Right ventricle myocardium inferior (tissue), 1 donor: ENCODE measurements at places on chromosomes 2 and 18.

GRCh38 chr2:30484995-30485394, 37.9 kb downstream of the LCLAT1 start:
- DNase-seq: no peak

- no peak for DNase-seq
Measured at GRCh38 chr2:188628989-188629752, 337.5 kb downstream of the GULP1 start.

GRCh38 chr18:23211146-23211545, 75.9 kb downstream of the CABLES1 start:
- DNase-seq: no peak

DNA sequence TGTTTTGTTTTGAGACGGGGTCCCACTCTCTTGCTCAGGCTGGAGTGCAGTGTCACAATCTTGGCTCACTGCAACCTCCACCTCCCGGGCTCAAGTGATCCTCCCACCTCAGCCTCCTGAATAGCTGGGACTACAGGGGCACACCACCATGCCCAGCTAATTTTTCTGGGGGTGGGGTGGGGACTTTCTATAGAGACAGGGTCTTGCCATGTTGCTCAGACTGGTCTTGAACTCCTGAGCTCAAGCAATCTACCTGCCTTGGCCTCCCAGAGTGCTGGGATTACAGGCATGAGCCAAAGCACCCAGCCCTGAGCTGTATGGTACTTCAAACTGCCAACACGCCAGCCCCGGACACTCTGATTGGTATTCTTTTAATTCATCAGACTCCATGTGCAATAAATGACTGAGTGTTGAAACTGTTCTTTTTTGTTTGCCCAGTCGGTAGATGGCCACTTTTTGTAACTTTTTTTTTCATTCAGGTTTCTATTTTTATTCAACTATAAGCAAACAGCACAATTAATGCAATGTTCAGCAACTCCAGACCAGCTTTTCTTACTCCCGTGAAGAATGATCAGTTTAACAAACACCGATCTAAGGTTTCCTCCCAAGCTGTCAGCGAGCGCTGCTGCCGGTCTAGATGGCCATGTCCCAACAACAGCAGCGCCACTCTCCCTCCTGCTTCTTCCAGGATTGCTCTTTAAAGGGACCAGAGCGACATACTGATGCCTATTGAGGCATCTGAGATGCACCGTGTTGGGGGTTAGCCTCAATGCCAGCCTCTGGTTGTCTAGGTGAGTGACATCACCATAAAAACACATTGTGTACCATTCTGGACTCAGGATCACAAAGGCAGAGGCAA, 12.5 kb upstream of the TGOLN2 start:
- DNase-seq: no peak

GRCh38 chr2:120646994-120647393, 88.7 kb upstream of the GLI2 start:
- DNase-seq: no peak

- DNase-seq: no peak
Measured at GRCh38 chr2:134453476-134453875, 199.6 kb downstream of the MGAT5 start.

GRCh38 chr2:150985741-150986140, 275.9 kb downstream of the RBM43 start:
- no peak for DNase-seq
